ENCODE measurements at places on chromosomes 4 and X. TPM values are rescaled to one million over a fixed set of nuclear protein-coding genes. Genes with fewer than 3 reads are reported as not detected.

Gene MAOB
- not detected for total RNA-seq

Gene TGIF2LX
- total RNA-seq: not detected

Gene MAP3K15
- total RNA-seq: 0.10 TPM

Gene MAGEA2B
- not detected for total RNA-seq

Gene TCEAL5
- total RNA-seq: not detected

Gene NALF2
- 0.95 TPM for total RNA-seq

Gene CRMP1
- not detected for total RNA-seq

Gene SPANXN4
- total RNA-seq: not detected

Gene CT83
- total RNA-seq: not detected

Gene FRAS1
- total RNA-seq: 7.1 TPM

Gene CT47B1
- total RNA-seq: not detected

Gene OTUD6A
- not detected for total RNA-seq

Gene TMEM271
- total RNA-seq: not detected

Gene LRP2BP
- total RNA-seq: 0.14 TPM

Gene F8A3
- not detected for total RNA-seq

Gene SPANXD
- not detected for total RNA-seq

Gene FABP2
- total RNA-seq: not detected

Gene CLDN22
- not detected for total RNA-seq

Gene MFAP3L
- total RNA-seq: 6.9 TPM
